ENCODE measurements at places on chromosomes 16 and 17. TPM values are rescaled to one million over a fixed set of nuclear protein-coding genes. Genes with fewer than 3 reads are reported as not detected.
A peak's percentile ranks its signal among the peaks of the same experiment; 100 is the strongest.

GRCh38 chr16:85229869-85230462, 117.7 kb upstream of the CIBAR2 start:
- no peak for DNase-seq

GRCh38 chr17:8794636-8795035, 4.5 kb downstream of the MFSD6L start:
- no peak for DNase-seq

DNA sequence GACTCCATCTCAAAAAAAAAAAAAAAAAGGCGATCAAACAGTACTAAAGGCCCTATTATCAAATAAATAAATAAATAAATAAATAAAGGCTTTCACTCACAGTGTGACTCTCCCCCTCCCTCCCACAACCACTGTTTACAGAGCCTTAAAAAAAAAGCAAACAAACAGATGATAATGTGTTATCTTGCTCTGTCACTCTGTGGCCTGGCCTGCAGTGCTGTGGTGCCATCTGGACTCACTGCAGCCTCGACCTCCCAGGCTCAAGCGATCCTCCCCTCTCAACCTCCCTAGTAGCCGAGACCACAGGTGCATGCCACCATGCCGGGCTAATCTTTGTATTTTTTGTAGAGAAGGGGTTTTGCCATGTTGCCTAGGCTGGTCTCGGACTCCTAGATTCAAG, 8.1 kb upstream of the NAGLU start:
- DNase-seq = no peak

GRCh38 chr17:38559051-38559879, 46.5 kb downstream of the SRCIN1 start:
- peak; percentile 65 for DNase-seq

- no peak for DNase-seq
Measured at GRCh38 chr17:21211825-21212479, 2.0 kb downstream of the TMEM11 start.

PLK1 gene
- 27.4 TPM for total RNA-seq

Data from umbilical cord (tissue), 2 donors.